ENCODE measurements at places on chromosomes 4 and X.

DNA sequence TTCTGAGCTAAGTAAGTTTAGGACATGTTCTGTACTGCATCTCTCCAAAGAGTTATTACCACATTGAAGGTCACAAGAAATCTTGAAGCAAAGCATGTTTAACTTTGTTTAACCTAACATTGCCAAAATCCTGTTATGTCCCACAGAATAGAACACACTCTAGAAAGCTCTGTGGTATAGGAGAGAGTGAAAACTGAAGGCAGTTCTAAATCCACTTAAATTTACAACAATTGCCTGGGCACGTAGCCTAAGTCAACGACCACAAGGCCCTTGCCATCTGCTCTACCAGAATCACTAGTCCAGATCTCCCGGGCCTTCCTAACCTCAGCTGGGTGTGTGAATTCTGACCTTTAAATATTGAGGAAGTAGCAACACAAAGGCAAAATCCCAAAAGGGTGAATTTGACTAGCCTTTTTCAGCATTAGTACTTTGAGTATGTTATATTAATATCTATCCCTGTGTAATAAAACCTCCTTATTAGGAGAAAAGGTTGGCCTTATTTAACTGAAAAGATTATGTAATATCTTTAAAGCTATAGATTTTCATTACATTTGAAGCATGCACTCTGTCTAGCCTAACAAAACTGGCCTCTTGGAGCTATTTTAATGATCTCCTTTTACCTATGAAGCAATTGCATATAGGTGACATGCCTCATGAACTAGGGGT lies 4.5 kb upstream of the MAML3 start:
- no peak for DNase-seq

- no peak for DNase-seq
Measured at GRCh38 chr4:87046121-87046551, 111.3 kb downstream of the AFF1 start.

DNA sequence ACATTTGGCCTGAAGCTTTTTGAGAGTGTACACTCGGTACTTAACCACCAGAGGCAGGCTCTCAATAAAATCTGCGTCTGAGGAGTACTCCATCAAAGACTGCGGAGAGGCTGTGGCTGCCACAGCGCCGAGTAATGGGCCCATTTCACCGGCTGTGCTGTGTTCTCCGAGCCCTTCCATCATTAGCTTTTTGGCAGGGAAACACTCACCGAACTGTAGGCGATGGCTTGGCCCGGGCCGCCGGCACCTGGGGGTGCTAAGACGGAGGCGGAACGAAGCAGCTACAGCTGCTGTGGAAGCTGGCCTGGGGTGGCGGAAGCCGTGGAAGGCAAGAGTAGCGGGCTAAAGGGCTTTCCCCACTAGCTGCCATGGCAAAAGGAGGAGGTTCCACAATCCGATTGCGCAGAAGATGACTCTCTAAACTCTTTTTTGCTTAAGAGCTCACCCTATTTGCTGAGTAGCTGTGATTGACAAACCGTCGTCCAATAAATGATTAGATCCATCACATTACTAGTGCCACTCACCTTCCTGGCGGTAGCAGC lies 48.5 kb upstream of the PABPC1L2A start:
- DNase-seq, result no peak

- DNase-seq, result no peak
Measured at GRCh38 chr4:123278755-123279154, 117.8 kb upstream of the SPRY1 start.

DNA sequence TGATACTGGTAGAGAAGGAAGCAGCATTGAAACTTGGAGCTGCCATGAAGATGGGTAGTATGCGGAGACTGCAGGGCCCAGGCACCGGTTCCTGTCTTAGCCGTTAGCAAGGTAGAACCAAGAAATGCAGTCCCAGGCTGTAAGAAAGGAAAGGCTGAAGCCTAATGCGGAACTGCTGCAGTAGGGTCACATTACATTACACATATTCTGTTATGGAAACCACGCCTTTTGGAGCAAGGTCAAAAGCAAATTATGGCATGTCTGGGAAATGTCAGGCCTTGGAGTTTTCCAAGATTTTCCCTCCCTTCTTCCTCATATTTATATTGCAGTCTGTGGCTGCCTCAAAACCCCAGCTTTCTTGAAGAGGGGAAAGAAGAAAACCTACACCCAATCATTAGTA lies 204.8 kb upstream of the RASGEF1B start:
- DNase-seq, result no peak

- no peak for DNase-seq
Measured at GRCh38 chr4:127868196-127868595, 12.5 kb upstream of the PLK4 start.

DNA sequence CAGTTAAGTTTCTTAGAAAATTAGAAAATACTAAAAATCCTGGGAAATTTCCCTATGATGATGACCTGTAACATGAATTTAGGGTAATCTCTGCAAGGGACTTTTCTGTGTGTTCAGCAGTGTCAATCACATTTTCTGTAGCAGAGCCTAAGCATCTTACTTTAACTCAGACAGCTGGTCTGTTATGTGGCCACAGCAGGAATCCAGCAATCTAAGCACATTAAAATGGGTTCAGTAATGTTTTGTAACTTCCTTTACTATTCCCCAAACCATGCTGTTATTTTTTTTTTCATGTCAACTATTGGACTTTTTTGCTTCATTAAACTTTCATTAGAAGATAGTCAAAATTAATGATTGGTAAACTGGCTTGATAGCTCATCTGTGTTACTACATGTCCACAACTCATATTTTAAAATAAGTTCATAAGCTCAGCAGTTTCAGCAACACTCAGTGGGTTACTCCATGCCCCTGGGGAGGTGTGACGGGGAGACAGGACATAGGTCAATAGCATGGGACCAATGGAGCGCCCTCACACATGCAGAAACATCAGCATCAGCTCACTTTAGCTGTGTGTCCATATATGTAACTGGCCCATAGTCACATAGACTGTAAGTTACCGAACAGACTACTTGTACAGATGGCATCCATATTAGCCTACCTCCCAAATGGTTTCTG lies 168.0 kb upstream of the PACRGL start:
- no peak for DNase-seq

All from amniotic stem cell (primary cell).